ENCODE measurements at places on chromosomes 6 and 20.
A peak's percentile ranks its signal among the peaks of the same experiment; 100 is the strongest.

GRCh38 chr6:63858691-63859090, 223.1 kb downstream of the PHF3 start:
- DNase-seq = no peak
- H3K4me3 ChIP-seq = no peak overlapping the region
- H3K4me1 ChIP-seq = no peaks in the 10 kb centered on the region
- no peaks in the 10 kb centered on the region for H3K36me3 ChIP-seq
- no peaks in the 10 kb centered on the region for H3K27me3 ChIP-seq
- H3K27ac ChIP-seq = no peak overlapping the region

GRCh38 chr6:16725145-16725864, 36.0 kb downstream of the ATXN1 start:
- DNase-seq = no peak
- H3K4me1 ChIP-seq = peaks cover 6% of the 10 kb centered on the region
- H3K4me3 ChIP-seq = no peak overlapping the region
- H3K36me3 ChIP-seq = no peaks in the 10 kb centered on the region
- H3K27ac ChIP-seq = peak overlapping the region; percentile 13

DNA sequence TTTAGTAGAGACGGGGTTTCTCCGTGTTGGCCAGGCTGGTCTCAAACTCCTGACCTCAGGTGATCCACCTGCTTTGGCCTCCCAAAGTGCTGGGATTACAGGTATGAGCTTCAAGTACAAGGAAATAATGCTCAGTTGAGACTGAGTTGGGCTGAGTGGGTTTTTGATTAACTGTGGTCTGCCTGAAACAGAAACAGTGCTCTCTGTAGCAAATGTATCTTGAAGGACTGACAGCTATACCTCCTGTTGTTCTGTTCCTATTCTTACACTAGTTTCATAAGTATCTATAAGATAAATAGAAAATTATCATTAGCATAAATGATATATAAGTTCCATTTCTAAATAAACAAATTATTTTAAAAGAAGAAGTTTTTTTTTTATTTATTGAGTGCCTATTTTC, 142.8 kb upstream of the PTPRK start:
- no peaks in the 10 kb centered on the region for H3K4me1 ChIP-seq
- no peaks in the 10 kb centered on the region for H3K27me3 ChIP-seq
- H3K36me3 ChIP-seq = no peaks in the 10 kb centered on the region
- H3K4me3 ChIP-seq = no peak overlapping the region
- no peak overlapping the region for H3K27ac ChIP-seq
- no peak for DNase-seq

- no peaks in the 10 kb centered on the region for H3K36me3 ChIP-seq
- peaks cover 43% of the 10 kb centered on the region for H3K4me1 ChIP-seq
- peak within 1 kb of the TSS; percentile 87 for H3K4me3 ChIP-seq
- H3K27me3 ChIP-seq = no peaks in the 10 kb centered on the region
- DNase-seq = peak; percentile 60
Observed at GRCh38 chr20:43558412-43559146, at the start of gene SGK2. TSS of gene SGK2 (plus strand) at chr20:43559027. CDS start at chr20:43566496, 7,469 bp downstream.

DNA sequence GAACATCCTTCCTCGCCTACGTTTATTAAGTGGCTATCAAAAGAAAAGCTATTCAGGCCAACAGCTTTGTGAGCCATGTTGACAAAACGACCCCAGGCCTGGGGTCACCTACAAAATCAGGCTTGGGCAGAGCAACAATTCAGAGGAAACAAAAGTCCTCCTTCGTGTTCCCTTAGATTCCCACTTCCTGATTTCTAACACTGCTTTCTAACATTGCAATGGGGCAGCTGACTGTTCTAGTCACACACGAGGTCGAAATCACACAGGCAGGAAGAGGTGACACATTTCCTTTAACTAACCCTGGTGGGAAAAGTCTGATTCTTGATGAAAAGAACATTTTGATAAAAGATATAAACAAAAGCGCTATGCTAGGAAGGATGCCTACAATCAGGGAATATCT, 31.9 kb downstream of the WDR27 start:
- H3K27ac ChIP-seq = no peak overlapping the region
- no peaks in the 10 kb centered on the region for H3K27me3 ChIP-seq
- H3K4me1 ChIP-seq = no peaks in the 10 kb centered on the region
- no peak overlapping the region for H3K4me3 ChIP-seq
- DNase-seq = no peak

DNA sequence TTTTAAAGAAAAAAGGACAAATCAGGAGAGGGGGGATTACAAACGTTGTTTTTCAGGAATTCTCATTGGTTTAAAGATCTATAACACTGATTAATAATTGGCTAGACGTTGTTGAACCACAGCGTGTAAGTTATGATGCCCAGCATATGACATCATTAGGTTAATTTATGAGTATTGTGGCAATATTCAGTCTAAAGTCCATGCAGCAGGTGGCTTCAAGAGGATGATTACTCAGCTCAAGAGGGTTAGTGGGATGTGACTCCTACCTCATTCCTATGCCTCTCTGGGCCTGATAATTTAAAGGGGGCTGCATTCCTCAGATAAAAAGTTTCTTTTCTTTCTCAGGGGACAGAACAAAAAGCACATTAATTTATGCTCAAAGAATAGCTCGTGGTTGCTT, 1309.0 kb downstream of the EPHA7 start:
- no peaks in the 10 kb centered on the region for H3K4me1 ChIP-seq
- no peak for DNase-seq
- H3K36me3 ChIP-seq = no peaks in the 10 kb centered on the region
- no peak overlapping the region for H3K27ac ChIP-seq
- H3K4me3 ChIP-seq = no peak overlapping the region

GRCh38 chr20:39504710-39505094, 542.6 kb downstream of the DHX35 start:
- no peaks in the 10 kb centered on the region for H3K4me1 ChIP-seq
- no peak overlapping the region for H3K4me3 ChIP-seq
- no peak for DNase-seq
- no peaks in the 10 kb centered on the region for H3K27me3 ChIP-seq
- no peak overlapping the region for H3K27ac ChIP-seq

GRCh38 chr20:63374504-63374903, 13.4 kb upstream of the CHRNA4 start:
- no peak overlapping the region for H3K4me3 ChIP-seq
- peaks cover 3% of the 10 kb centered on the region for H3K27me3 ChIP-seq
- DNase-seq = no peak

- H3K36me3 ChIP-seq = no peaks in the 10 kb centered on the region
- no peak overlapping the region for H3K27ac ChIP-seq
- H3K4me1 ChIP-seq = no peaks in the 10 kb centered on the region
- H3K27me3 ChIP-seq = no peaks in the 10 kb centered on the region
Observed at GRCh38 chr20:54227751-54228150, 19.9 kb downstream of the PFDN4 start.

DNA sequence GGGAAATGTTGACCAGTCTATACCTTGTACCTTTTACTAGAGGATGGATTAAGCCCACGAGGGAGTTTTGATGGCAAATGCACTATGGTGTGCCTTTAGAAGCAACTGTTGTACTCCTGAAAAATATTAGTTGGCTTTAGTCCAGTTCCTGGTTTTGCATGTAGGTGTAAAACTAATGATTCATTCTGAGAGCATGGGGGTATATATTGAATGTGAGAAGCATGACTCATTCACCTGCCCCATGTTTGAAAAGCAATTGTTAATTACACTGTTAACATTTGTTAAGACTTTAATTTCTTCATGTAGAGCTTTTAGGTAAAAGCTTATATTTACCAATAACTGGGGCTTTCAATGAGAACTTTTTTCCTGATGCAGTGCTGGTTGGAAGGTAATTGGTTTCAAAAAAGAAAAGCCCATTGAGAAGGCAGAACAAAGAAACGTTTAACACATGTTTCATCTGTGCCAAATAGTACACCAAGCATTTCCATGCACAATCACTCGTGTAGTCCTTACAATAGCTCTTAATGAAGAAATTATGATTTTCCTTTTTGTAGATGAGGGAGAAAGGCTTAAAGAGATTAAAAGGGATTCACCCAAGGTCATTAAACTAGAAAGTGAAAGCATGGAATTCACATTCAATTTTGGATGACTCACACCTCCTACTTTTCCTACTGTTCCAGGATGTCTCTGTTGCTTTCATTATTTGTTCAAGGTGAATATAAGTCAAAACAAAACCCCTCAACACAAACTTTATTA, 134.1 kb downstream of the CCDC170 start:
- no peak overlapping the region for H3K4me3 ChIP-seq
- DNase-seq = no peak
- H3K36me3 ChIP-seq = no peaks in the 10 kb centered on the region
- peaks cover 19% of the 10 kb centered on the region for H3K4me1 ChIP-seq
- H3K27me3 ChIP-seq = no peaks in the 10 kb centered on the region
- H3K27ac ChIP-seq = no peak overlapping the region

DNA sequence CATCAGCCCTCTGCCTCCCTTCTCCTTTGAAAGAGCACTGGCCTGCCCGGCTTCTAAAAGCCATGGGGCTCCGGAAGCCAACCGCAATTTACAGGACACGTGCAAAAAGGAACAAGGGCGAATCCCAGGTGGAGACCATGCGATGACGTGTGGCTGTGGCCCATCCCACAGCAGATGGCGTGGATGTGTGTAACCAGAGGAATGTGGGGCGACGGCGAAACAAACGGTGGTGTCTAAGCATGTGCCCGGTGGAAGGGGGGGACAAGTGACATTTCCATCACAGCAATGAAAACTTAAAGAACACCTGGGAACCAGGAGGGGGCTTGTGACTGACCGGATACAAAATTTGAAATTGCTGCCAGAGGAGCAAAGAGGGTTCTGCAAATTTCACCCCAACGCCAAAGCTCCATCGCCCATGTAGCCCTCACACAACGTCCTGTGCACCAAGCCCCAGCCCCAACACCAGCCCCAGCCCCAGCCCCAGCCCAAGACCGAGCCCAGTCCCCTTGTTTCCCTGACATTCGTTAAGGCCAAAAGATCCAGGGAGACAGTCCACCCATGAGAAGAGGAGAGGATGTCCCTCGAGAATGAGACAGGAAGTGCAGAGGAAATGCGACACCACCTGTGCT, 159.7 kb upstream of the ZNF337 start:
- H3K4me3 ChIP-seq = no peak overlapping the region
- H3K4me1 ChIP-seq = peaks cover 3% of the 10 kb centered on the region
- no peaks in the 10 kb centered on the region for H3K36me3 ChIP-seq
- no peak for DNase-seq
- H3K27me3 ChIP-seq = no peaks in the 10 kb centered on the region
- no peak overlapping the region for H3K27ac ChIP-seq

GRCh38 chr20:7843613-7844012, 96.6 kb downstream of the HAO1 start:
- no peak overlapping the region for H3K27ac ChIP-seq
- H3K4me3 ChIP-seq = no peak overlapping the region
- no peaks in the 10 kb centered on the region for H3K4me1 ChIP-seq
- H3K36me3 ChIP-seq = no peaks in the 10 kb centered on the region
- DNase-seq = no peak

DNA sequence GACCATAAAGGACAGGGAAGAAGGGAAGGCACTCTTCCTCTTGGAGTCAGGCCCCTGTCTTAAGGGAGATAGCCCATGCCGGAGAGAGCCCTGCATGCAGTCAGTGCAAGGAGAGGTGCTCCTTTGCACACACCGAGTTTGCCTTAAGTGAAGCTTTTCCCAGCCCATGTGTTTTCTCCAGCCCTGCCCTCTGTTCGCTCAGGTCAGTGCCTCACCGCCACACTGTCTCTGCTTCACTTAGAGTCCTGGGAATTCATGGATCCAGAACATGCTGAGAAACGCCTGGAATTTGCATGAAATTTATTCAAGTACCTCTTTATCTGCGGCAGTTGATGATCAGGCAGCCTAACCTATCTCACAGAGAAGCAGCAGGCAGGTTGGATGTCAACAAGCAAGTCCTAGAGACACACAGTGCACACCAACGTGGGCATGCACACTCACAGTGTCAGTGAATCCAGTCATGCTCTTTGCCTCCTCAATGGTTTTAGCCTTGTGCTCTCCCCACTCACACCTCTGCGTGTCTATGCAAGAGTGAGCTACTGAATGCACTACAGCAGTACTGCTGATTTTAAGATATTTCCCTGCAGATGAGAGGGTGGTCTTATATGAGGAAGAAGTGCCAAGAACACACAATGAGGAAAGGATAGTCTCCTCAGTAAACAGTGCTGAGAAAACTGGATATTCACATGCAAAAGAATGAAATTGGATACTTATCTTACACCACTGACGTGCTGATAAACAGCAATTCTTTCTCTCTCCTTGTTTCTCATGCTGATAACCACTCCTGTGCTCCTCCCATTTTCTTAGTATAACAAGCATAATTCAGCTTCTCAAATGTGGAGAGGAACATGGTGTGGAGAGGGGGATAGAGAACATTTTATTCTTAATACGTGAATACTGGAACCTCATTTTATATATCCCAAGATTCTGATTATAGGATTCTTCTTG, 295.1 kb upstream of the CDYL start:
- H3K4me3 ChIP-seq = no peak overlapping the region
- no peak for DNase-seq
- H3K4me1 ChIP-seq = no peaks in the 10 kb centered on the region
- H3K27me3 ChIP-seq = no peaks in the 10 kb centered on the region
- no peaks in the 10 kb centered on the region for H3K36me3 ChIP-seq
- no peak overlapping the region for H3K27ac ChIP-seq
